Upper lobe of left lung (tissue), 6 donors: ENCODE measurements at places on chromosomes 12 and 14. TPM values are rescaled to one million over a fixed set of nuclear protein-coding genes. Genes with fewer than 3 reads are reported as not detected.
A peak's percentile ranks its signal among the peaks of the same experiment; 100 is the strongest.

DNA sequence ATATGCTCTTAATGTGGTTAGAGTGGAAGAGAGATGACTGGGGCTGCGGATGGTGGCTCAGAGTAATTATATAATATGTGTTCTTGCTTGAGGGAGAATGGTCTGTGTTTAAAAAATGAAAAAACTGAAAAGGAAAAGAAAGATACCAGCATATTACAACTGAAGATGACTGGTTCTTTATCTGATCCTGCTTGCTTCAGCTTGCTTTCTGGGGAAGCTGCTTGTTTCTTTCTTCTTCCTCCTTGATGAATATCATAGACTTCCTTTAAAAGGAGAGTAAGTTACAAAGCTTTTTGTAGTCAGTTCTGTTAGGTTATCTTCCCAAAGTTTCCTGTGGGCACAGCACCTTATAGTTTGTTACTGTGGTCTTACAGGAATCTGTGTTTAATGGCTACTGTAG lies 210.9 kb downstream of the ERC1 start:
- no peak for DNase-seq

DEGS2 gene
- 19.9 TPM for total RNA-seq

VSIG10 gene
- total RNA-seq = 80.9 TPM

- DNase-seq = no peak
These were observed 41.5 kb downstream of the IFT81 start for GRCh38 chr12:110165540-110166159.

DNA sequence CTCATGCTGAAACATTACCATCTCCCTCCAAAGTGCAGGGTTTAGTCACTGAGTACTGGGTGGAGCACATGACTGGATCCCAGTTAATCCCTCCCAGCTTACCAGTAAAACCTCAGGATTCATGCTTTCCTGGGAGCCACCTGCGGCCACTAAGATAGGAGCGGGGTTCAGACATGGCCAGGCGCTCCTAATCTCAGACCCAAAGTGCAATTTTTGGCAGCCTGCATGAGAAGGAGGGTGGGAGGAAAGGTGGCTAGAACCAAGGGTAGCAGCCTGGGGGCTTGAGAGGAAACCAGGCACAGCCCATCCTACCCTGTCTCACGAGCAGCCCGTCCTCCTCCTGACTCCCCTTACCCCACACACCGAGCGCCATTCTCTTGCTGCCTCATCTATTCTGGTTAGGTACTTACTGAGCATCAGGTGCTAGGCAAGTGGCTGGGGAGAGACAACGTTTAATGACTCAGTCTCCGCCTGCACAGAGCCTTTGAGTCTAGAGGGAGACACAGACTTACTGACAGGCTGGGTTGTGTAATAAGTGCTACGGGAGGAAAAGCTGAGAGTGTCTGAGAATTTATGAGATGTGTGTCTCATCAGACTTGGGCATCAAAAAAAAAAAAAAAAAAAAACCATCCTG lies 9.9 kb downstream of the GPRC5A start:
- DNase-seq = peak; percentile 58

DNA sequence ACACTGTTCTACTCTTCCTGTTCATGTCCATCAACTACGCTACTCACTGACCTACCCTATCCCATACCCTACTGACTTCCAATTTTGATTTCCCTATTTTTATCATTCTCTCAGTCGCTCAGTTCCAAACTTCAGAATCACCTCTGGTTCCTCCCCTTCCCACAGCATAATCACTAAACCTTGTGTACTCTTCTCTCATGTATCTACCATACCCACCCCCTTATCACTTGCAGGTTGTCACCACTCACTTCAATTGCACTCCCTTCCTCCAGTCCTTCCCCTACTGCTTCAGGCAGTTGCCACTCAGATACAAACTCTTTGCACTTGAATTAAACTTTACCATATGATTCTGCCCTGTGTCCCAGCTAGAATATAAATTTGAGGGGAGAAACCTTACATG lies 6.3 kb downstream of the RACGAP1 start:
- no peak for DNase-seq

CLSTN3 gene
- 41.3 TPM for total RNA-seq

DNA sequence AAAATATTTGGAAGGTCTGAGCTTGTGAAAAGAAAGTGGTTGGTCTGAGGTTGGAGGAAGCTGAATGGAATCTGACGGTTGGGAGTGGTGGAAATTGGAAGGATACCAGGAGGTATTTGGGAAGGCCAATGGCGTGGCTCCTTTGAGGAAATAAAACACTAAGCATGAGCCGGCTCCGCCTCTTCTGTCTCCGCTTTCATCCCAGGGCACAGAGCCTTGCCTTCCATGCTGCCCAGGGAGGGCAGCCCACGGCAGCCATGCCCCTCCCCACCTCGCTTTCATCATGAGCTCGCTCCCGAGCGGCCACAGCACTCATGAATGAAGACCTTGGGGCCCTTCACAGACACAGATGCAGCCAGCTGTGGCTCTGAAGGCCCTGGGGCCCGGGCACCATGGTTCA lies 36.2 kb downstream of the HSP90AA1 start:
- no peak for DNase-seq

- no peak for DNase-seq
These were observed 17.2 kb downstream of the PACS2 start for GRCh38 chr14:105331575-105332349.

DNA sequence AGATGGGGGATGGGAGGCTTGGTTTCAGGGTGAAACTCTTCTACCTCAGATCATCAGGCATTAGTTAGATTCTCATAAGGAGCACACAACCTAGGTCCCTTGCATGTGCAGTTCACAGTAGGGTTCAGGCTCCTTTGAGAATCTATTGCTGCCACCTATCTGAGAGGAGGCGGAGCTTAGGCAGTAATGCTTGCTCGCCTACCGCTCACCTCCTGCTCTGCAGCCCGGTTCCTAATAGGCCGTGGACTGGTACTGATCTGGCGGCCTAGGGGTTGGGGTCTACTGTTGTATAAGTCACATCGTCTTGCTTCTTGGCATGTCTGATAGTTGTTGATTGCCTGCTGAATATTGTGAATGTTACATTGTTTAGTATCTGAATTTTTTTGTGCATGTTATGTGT lies 12.2 kb downstream of the SCYL2 start:
- DNase-seq = no peak

DNA sequence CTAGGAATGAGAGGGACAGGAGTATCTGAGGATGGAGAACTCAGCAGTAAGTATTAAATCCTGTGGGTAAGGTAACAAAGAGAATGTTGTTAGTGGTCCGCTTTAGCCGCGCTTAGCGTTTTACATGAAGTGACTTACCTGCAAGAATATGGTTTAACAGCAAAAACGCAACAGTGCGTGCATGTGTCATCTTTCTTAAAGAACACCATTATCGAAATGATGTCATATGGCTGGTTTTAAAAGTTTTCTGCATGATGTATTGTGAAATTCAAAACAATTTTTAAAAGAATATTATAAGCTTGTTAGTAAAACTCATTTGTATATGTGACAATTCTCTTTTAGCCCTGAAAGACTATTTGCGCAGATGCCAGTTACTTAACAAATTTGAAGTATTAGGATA lies 1.7 kb downstream of the LEMD3 start:
- no peak for DNase-seq

- DNase-seq = no peak
These were observed 452.5 kb downstream of the FUT8 start for GRCh38 chr14:65864984-65865383.

MYL2 gene
- not detected for total RNA-seq

- no peak for DNase-seq
These were observed 48.1 kb upstream of the BICDL1 start for GRCh38 chr12:119940897-119941296.

- no peak for DNase-seq
These were observed 23.4 kb downstream of the POLR3B start for GRCh38 chr12:106380954-106381353.

DNA sequence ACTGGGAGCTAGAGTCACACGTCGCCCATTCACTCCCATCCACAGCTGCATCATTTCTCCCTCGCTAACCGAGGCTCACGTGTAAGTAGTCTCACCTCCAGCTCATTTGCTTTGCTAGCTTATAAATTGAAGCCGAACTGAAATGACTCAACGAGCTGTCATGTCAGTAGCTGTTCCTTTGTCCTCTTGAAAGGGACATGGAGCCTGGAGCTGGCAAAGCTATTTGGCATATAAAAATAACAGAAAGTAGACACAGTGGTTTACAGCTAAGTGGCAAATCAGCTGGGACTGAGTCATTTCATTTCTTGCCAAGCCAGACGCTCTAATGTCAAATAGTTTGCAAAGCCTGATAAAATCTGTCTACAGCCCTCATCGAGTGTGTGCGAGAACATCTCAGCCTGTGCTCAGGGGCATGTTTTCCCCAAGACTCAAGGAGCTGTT lies 114.4 kb upstream of the TMEM233 start:
- no peak for DNase-seq

ALG10 gene
- 4.7 TPM for total RNA-seq

DNA sequence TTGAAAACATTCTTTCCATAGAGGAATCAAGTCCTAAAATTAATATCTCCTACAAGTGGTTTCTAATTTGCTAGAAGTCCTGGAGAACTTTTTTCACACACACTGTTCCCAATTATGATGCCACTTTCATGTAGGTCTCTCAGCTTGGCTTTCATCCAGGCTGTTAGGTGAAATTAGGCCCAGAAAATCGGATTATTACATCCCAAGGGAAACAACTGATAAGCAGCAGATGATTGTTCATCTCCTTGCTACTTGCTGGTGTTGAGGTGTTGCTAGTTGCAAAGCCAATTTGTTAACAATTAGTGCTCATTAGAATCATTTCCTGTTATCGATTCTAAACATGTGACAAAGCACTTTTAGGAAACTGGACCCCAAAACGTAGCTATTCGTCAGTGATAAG lies 248.0 kb downstream of the PDZRN4 start:
- DNase-seq = no peak

DNA sequence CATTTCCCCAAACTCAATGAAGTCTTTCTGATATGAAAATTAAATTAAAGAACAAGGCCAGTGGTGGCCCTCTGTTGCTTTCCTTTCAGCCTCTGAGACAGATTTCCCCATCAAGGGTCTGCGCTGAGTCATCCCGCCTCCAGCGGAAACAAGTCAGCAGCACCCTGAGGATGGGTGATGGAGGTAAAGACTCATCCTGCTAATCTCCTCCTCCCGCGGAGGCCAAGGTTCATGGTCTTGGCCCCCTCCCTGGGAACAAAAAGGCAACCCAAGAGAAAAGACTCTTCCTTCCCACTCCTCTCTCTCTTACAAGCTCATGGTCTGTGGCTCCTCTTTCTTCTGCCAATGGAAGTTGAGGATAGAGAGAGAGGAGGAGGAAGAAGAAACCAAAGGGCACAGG lies 9.0 kb upstream of the NUMB start:
- DNase-seq = no peak

SMCO2 gene
- total RNA-seq = not detected

KIF26A gene
- total RNA-seq = 2.4 TPM

DNA sequence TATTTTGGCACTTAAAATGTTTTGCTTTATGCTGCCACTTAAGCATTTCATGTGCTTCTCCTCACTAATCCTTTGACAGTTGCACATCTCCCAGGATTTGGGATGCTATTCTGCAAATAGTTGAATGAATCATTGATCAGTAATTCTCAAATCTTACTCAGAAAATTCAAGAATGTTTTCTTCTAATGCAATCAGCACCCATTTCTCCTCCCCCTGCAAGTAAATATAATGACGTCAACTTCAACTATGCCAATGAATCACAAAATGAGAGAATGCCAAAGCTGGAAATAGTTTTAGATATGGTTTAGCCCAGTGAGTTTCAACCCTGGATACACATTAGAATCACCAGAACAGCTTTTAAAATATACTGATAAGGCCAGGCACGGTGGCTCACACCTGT lies 2.1 kb upstream of the BLOC1S1 start:
- no peak for DNase-seq

GRCh38 chr12:113088037-113088436 lies 31.5 kb downstream of the DTX1 start:
- DNase-seq = no peak

DNA sequence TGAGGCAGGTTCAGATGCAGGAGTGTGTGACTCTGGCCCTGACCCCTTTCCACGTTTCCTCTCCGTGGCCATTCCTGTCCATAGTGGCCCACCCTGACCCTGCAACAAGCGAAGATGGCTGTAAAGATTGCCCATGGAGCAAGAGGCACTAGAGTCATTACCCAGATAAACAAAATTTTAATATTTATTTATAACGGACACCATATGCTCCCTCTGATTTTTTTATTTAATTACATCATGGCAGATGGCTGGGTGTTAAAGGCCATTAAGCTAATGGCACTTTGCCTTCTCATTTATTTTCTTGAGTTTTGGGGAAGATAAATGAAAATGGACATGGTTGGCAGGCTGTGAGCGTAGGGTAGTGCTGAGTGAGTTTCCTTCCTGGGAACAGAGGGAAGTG lies 58.7 kb downstream of the WSCD2 start:
- no peak for DNase-seq

FAR2 gene
- 18.2 TPM for total RNA-seq

MED13L gene
- total RNA-seq = 96.6 TPM

DNA sequence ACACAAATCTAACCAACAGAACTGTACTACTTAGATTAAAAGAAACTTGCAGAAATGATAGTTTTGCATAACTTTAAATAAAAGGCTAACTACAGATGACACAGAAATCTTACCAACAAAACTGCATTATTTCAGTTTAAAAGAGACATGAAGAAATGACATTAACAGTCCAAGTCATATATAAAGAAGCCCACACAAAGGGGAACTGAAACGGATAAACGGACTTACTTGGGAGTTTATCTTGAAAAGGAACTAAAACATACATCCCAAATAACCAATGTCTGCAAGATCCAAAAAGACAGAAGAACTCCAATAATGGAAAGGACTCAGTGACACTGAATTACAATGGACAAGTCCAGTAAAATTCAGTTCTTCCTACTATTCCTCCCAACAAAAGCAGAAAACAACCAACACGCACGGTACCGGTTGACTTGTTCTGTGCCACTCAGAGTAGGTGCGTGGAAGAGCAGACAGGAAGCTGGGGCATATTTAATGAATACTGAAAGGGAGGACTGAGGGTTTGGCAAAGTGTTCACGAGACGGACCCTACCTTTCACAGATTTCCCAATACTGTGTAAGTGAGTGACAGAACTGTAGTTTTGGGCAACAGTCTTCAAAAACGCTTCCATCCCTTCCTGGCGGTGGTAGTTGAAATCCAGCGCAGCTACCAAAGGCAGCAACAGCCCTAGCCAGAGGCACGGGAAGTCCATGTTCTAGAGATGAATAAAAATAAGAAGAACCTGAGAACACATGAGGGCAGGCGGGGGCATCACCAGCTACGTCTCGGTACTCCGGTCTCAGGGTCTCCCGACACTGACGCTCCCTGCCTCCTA lies 627 bp downstream of the CPM start:
- peak; percentile 31 for DNase-seq
